ENCODE measurements at places on chromosomes 4 and X.

DNA sequence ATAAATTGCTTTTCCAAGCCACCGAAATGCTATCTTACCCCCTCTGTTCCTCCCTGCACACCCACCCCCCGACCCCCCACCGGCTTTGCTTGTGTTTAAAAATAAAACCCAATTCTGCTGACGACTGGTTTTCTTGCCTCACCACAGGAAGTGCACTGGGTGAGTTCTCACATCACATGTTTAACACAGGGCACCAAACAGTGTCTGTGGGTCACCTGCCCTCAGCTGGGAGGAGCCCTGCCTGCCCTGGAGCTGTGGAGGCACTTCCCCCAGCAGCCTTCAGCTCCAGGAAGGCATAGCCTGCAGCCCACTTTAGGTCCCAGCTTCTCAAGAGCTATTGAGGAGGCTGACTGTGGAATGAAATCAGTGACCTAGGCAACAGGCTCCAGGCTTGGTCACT, 8.8 kb downstream of the TMEM255A start:
- H3K4me1 ChIP-seq = peaks cover 6% of the 10 kb centered on the region
- no peaks in the 10 kb centered on the region for H3K36me3 ChIP-seq
- peak overlapping the region; percentile 2 for H3K27ac ChIP-seq
- DNase-seq = no peak

DNA sequence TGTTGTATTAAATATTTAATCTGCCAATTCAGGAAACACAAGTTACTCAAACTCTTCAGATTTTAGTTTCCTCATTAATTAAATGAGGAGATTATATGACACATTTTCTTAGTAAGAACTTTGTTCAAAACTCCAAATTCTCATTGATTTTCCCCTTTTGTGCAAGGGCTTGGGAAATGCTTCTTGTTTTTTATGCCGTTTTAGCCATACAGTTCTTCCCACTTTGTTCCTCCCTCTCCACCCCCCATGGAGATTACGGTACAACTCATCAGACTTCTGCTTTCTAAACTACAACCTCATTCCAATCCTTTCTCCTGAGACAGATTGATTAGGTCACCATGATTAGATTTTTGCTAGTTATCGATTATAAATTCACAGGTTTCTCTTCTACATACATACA, 10.9 kb upstream of the BBS7 start:
- no peaks in the 10 kb centered on the region for H3K4me1 ChIP-seq
- no peak overlapping the region for H3K4me3 ChIP-seq
- no peak for DNase-seq
- no peaks in the 10 kb centered on the region for H3K36me3 ChIP-seq
- H3K27me3 ChIP-seq = no peaks in the 10 kb centered on the region

- H3K27ac ChIP-seq = no peak overlapping the region
- no peaks in the 10 kb centered on the region for H3K27me3 ChIP-seq
- DNase-seq = no peak
- no peak overlapping the region for H3K4me3 ChIP-seq
- no peaks in the 10 kb centered on the region for H3K4me1 ChIP-seq
Measured at GRCh38 chrX:68203211-68203610, 230.1 kb downstream of the OPHN1 start.

- peaks cover 8% of the 10 kb centered on the region for H3K36me3 ChIP-seq
- no peak overlapping the region for H3K4me3 ChIP-seq
- H3K27me3 ChIP-seq = peaks cover 24% of the 10 kb centered on the region
- peaks cover 12% of the 10 kb centered on the region for H3K4me1 ChIP-seq
- no peak for DNase-seq
Measured at GRCh38 chr4:152047451-152047850, 286.6 kb upstream of the GATB start.

GRCh38 chr4:80839281-80839680, 191.2 kb upstream of the BMP3 start:
- H3K4me1 ChIP-seq = no peaks in the 10 kb centered on the region
- no peak overlapping the region for H3K27ac ChIP-seq
- H3K27me3 ChIP-seq = no peaks in the 10 kb centered on the region
- no peak overlapping the region for H3K4me3 ChIP-seq
- no peak for DNase-seq
- H3K36me3 ChIP-seq = no peaks in the 10 kb centered on the region

DNA sequence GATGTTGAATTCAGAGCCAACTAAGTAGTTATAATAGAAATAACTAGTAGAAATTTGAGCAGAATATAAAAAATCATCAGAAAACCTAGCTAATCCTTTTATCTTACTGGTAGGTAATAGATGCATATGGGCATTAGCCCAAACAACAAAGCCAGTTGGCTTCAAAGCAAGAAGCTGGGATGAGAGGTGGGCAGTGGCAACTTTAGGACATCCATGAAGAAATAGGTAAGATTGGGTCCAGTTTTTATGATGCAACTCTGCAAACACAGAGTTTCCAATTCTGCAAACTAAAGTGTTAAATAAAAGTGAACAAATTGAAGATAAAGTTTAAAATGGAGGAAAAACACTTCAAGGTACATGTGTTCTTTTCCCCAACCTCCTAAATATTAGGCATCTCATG, 5.1 kb downstream of the PGRMC2 start:
- DNase-seq = no peak
- peak overlapping the region; percentile 53 for H3K4me3 ChIP-seq
- H3K27ac ChIP-seq = no peak overlapping the region
- H3K27me3 ChIP-seq = no peaks in the 10 kb centered on the region

DNA sequence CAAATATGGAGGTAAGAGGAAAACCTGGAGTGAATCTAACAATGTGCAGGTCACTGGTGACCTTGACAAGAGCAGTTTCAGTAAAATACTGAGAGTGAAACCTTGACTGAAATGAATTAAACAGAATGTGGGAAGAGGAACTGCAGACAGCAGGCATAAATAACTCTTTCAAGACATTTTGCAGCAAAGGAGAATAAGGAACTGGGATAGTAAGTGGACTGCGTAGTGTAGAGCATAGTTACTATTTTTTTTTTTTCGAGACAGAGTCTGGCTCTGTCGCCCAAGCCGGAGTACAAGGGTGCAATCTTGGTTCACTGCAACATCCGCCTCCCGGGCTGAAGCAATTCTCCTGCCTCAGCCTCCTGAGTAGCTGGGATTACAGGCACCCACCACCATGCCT, 24.0 kb downstream of the RBMX start:
- H3K4me3 ChIP-seq = no peak overlapping the region
- no peaks in the 10 kb centered on the region for H3K27me3 ChIP-seq
- H3K27ac ChIP-seq = no peak overlapping the region
- H3K36me3 ChIP-seq = peaks cover 32% of the 10 kb centered on the region
